Panc1 (cell line): ENCODE measurements at places on chromosomes 6 and 20. TPM values are rescaled to one million over a fixed set of nuclear protein-coding genes. Genes with fewer than 3 reads are reported as not detected.
A peak's percentile ranks its signal among the peaks of the same experiment; 100 is the strongest.

Gene MOG
- not detected for total RNA-seq

DNA sequence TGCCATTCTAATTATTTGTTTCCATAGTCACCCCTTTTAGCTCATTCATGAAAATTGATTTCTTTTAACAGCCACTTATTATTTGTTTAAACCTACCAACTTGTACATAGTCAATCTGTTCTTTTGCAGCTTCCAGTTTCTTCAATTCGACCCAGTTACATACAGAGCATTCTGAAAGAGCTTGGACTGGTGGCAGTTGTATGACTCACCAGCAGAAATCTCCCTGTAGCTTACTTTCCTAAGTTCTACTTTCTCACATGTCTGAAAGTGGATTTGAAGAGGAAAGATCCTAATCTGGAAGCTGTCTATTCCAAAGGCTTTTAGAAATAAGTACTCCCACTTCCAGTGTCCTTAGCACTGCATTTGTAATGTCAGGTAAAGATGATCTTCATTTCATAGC is 447.9 kb downstream of the HTR1B start:
- no peaks in the 10 kb centered on the region for H3K36me3 ChIP-seq
- H3K4me3 ChIP-seq: no peak overlapping the region
- no peaks in the 10 kb centered on the region for H3K27me3 ChIP-seq
- no peaks in the 10 kb centered on the region; the same call in 1 of the 2 replicates for H3K4me1 ChIP-seq
- DNase-seq: no peak

Gene ENPP5
- not detected for total RNA-seq

DNA sequence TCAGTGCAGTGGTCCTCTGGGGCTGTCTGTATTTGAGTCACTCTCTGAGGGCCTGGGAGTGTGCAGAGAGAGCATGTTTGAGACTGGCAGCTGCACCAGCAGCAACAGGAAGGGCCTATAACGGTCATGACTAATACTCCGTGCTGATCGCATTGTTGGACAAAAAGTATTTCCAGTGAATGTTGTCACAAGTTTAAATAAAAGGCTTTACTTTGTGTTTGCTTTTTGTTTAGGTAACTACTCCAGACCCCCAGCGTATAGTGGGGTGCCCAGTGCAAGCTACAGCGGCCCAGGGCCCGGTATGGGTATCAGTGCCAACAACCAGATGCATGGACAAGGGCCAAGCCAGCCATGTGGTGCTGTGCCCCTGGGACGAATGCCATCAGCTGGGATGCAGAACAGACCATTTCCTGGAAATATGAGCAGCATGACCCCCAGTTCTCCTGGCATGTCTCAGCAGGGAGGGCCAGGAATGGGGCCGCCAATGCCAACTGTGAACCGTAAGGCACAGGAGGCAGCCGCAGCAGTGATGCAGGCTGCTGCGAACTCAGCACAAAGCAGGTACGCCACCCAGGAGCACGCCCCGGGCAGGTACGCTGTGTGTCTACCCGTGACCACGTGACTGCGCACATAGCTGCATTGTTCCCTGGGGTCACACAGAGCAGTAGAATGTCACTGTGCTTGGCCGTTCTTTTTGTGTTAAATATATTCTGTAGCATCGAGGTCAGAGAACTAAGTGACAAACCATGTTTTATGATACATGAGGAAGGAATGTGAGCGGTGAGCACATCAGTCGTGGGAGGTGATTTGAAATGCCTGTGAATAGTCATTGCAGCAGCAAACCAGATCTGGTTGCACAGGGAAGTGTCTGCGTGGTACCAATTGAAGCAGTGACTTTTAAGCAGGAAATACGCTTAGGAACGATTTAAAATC is 174.7 kb downstream of the TMEM242 start:
- peaks cover 64% of the 10 kb centered on the region for H3K4me1 ChIP-seq
- H3K27me3 ChIP-seq: no peaks in the 10 kb centered on the region
- peak overlapping the region; percentile 29 for H3K4me3 ChIP-seq
- peak; percentile 94 for DNase-seq
- H3K36me3 ChIP-seq: peaks cover 2% of the 10 kb centered on the region; the same call in 1 of the 2 replicates

DNA sequence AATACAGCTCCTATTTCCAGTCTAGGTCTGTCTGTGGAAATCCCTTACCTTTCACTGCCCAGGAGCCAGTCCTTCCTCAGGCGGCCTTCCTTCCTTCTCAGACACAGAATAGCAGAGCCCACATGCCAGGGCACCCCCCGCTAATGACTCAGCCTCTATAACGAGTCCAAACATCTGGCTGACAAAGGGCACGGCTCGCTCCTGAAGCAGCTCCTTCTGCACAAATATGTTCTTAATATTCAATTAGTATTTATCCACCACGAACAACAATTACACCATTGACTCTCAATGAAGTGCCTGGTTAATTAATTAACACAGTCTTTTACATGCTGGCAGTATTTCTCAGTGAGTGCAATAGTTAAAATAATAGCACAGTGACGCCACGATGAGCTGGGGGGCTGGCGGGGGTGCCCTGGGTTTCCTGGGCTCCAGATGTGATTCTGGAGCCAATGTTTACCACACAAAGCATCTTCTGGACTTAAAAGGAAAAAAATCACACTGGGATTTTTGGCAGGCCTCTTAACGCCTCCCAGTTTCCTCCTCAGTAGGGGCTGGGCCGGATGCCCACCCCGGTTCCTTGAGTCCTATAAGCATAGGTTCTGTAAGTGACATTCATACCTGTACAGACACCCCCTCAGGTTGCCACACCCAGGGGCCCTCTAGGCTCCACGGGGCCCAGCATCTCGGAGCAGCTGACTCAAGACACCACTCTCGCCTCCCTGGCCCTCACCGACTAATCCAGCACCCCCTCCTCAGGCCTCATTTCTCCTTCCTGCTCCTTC is 158.6 kb upstream of the MLN start:
- H3K4me1 ChIP-seq: no peaks in the 10 kb centered on the region
- H3K27ac ChIP-seq: no peak overlapping the region
- no peaks in the 10 kb centered on the region for H3K27me3 ChIP-seq
- DNase-seq: no peak
- H3K4me3 ChIP-seq: no peak overlapping the region

- no peak overlapping the region for H3K27ac ChIP-seq
- H3K4me1 ChIP-seq: no peaks in the 10 kb centered on the region
- H3K4me3 ChIP-seq: no peak overlapping the region
- no peak for DNase-seq
- no peaks in the 10 kb centered on the region for H3K36me3 ChIP-seq
Measured at GRCh38 chr6:81263531-81264168, 488.8 kb downstream of the TENT5A start.
